Karpas-422 (cell line): ENCODE measurements at places on chromosomes 13 and 19. TPM values are rescaled to one million over a fixed set of nuclear protein-coding genes. Genes with fewer than 3 reads are reported as not detected.

GRCh38 chr19:23098988-23099387, 17.8 kb upstream of the ZNF730 start:
- H3K27me3 ChIP-seq: no peaks in the 10 kb centered on the region
- no peak overlapping the region for H3K4me3 ChIP-seq
- H3K27ac ChIP-seq: no peak overlapping the region
- H3K36me3 ChIP-seq: peaks cover 66% of the 10 kb centered on the region

GRCh38 chr13:35549481-35549880, 73.0 kb upstream of the MAB21L1 start:
- H3K27me3 ChIP-seq: no peaks in the 10 kb centered on the region
- H3K27ac ChIP-seq: no peak overlapping the region
- DNase-seq: no peak
- H3K4me3 ChIP-seq: no peak overlapping the region
- H3K36me3 ChIP-seq: no peaks in the 10 kb centered on the region

- no peaks in the 10 kb centered on the region for H3K27me3 ChIP-seq
- H3K4me3 ChIP-seq: no peak overlapping the region
- H3K27ac ChIP-seq: no peak overlapping the region
- H3K36me3 ChIP-seq: peaks cover 36% of the 10 kb centered on the region
- peaks cover 74% of the 10 kb centered on the region for H3K4me1 ChIP-seq
Observed at GRCh38 chr13:106561551-106562170, 6.3 kb downstream of the ARGLU1 start.

The HIPK4 gene
- total RNA-seq: not detected in 2 replicates
